ENCODE measurements at places on chromosomes 5 and 9. TPM values are rescaled to one million over a fixed set of nuclear protein-coding genes. Genes with fewer than 3 reads are reported as not detected.

The GOLGA1 gene
- polyA plus RNA-seq, result 12.8 TPM

The ACSL6 gene
- 1.7 TPM for polyA plus RNA-seq

The SLC46A2 gene
- 0.10 TPM for polyA plus RNA-seq

The NRG2 gene
- polyA plus RNA-seq, result 0.93 TPM

The CYLC2 gene
- polyA plus RNA-seq, result not detected

The OR13D1 gene
- not detected for polyA plus RNA-seq

All from left renal pelvis (tissue), 4 donors.